HepG2 (cell line): ENCODE measurements at places on chromosomes 6 and 20. TPM values are rescaled to one million over a fixed set of nuclear protein-coding genes. Genes with fewer than 3 reads are reported as not detected.

GRCh38 chr6:121436960-121437850 is 1.8 kb downstream of the GJA1 start:
- no peaks in the 10 kb centered on the region for H3K4me1 ChIP-seq
- no peak overlapping the region for H3K4me3 ChIP-seq
- no peaks in the 10 kb centered on the region for H3K36me3 ChIP-seq
- no peak for DNase-seq
- no peak overlapping the region for H3K27ac ChIP-seq

- no peak for DNase-seq
- H3K36me3 ChIP-seq, result no peaks in the 10 kb centered on the region
Observed at GRCh38 chr20:50346374-50347283, 156.0 kb downstream of the CEBPB start.

DNA sequence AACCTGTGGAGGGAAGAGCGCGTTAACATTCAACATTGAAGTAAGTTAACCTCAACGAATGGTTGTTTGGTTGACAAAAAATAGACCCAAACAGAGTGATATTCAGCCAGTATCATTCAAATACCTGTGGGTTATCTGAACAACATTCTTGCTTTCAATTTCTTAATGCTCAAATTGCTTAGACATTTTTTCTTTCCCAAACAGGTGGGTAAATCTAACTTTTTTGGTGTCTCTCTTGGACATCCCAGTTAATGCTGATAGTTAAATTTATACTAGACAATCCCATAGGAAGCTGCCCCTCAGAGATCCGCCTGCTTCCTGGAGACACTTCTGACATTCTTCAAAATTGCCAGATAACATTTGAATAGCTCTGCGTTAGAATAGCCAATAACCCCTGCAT is 14.1 kb upstream of the PFDN4 start:
- H3K27me3 ChIP-seq, result no peaks in the 10 kb centered on the region
- no peak overlapping the region for H3K4me3 ChIP-seq
- DNase-seq, result no peak
- H3K4me1 ChIP-seq, result peaks cover 47% of the 10 kb centered on the region
- no peaks in the 10 kb centered on the region for H3K36me3 ChIP-seq

- no peak overlapping the region for H3K27ac ChIP-seq
- no peaks in the 10 kb centered on the region for H3K27me3 ChIP-seq
- H3K4me1 ChIP-seq, result no peaks in the 10 kb centered on the region
- no peaks in the 10 kb centered on the region for H3K36me3 ChIP-seq
- DNase-seq, result no peak
Observed at GRCh38 chr20:6812530-6812929, 45.0 kb downstream of the BMP2 start.

DNA sequence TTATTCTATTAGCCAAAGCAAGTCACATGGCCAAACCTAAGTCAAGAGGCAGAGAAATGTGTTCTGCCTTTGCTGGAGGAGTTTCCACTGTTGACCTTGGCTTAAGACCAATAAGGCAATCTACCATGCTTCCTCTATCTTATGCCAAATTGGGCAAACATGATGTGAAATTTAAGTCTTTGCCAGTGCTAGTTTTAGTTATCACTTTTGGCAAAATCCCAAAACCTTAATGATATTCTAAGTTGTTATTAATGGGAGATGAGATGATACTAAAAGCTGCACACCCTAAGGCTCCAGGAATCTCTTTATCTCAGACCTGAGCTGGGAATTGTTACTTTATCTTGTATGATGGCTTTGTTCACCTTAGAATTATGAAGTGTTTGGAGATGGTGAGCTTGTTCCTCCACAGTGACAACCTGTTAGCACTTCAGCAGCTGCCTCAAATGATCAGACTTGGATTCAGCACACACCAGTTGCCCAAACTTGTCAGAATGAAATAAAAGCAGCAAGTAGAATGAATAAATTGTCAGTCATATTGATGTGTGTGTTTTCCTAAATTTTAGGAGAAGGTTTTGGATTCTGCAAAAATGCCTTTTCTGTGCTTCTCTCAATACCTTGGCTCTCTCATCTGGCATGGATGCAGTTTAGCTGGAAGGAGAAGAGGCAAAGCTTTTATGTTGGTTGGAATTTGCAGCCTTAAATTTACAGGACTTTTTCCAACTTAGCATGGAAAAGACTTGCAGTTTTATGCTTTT is 49.3 kb downstream of the RIN2 start:
- H3K36me3 ChIP-seq, result no peaks in the 10 kb centered on the region
- no peak overlapping the region for H3K27ac ChIP-seq
- no peak overlapping the region for H3K4me3 ChIP-seq
- H3K27me3 ChIP-seq, result no peaks in the 10 kb centered on the region
- H3K4me1 ChIP-seq, result peaks cover 9% of the 10 kb centered on the region

GRCh38 chr20:45959126-45959525 is 12.9 kb downstream of the ZNF335 start:
- DNase-seq, result no peak
- H3K4me3 ChIP-seq, result no peak overlapping the region
- peaks cover 48% of the 10 kb centered on the region for H3K36me3 ChIP-seq
- H3K4me1 ChIP-seq, result no peaks in the 10 kb centered on the region

DNA sequence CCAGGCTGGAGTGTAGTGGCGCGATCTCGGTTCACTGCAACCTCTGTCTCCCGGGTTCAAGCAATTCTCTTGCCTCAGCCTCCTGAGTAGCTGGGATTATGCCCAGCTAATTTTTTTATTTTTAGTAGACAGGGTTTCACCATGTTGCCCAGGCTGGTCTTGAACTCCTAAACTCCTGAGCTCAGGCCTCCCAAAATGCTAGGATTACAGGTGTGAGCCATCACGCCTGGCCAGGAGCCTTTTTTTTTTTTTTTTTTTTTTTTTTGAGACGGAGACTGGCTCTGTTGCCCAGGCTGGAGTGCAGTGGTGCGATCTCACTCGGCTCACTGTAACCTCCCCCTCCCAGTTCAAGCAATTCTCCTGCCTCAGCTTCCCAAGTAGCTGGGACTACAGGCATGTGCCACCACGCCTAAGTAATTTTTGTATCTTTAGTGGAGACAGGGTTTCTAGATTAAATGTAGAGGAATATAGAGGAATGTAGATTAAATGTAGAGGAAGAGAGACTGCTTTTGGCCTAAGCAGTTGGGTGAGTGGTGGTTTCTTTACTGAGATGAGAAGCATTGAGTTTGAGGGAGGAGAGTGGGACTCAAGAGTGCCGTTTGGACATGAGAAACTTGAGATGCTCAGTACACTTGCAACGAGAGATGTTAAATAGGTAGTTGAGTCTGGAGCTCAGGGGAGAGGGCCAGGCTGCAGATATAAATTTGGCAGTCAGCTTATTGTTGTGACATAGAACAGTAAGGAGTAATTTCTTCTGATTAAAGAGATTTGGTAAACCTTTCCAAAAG is 16.7 kb downstream of the VAPB start:
- peaks cover 72% of the 10 kb centered on the region for H3K4me1 ChIP-seq
- no peak overlapping the region for H3K4me3 ChIP-seq
- no peak for DNase-seq
- no peaks in the 10 kb centered on the region for H3K27me3 ChIP-seq
- H3K27ac ChIP-seq, result no peak overlapping the region
- peaks cover 3% of the 10 kb centered on the region; the same call in 2 of the 3 replicates for H3K36me3 ChIP-seq

DNA sequence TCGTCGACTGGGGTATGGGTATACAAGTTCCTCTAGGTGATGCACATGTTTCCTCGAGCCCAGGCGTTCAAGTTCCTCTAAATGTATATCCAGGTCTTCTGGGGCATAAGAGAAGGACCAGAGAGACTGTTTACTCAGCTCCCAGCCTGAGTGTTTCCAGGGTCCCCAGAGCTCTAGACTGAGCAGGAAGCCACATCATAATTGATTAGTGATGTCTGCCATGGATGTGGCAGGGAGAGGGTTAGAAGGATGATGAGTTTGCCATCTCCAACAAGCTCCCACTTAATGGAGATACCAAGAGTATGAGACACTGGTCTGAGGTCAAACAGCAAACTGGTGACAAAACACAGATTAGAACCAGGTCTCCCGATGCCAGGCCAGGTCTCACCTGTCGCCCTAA is 74.8 kb downstream of the PREX1 start:
- H3K27ac ChIP-seq, result no peak overlapping the region
- DNase-seq, result no peak
- no peaks in the 10 kb centered on the region for H3K4me1 ChIP-seq
- H3K27me3 ChIP-seq, result peaks cover 3% of the 10 kb centered on the region; the same call in 1 of the 2 replicates
- no peaks in the 10 kb centered on the region for H3K36me3 ChIP-seq

GRCh38 chr20:34951652-34952051 is 4.0 kb downstream of the GSS start:
- no peak for DNase-seq
- H3K4me1 ChIP-seq, result peaks cover 44% of the 10 kb centered on the region
- no peak overlapping the region for H3K4me3 ChIP-seq
- no peaks in the 10 kb centered on the region for H3K27me3 ChIP-seq
- peaks cover 14% of the 10 kb centered on the region for H3K36me3 ChIP-seq
- H3K27ac ChIP-seq, result no peak overlapping the region

DNA sequence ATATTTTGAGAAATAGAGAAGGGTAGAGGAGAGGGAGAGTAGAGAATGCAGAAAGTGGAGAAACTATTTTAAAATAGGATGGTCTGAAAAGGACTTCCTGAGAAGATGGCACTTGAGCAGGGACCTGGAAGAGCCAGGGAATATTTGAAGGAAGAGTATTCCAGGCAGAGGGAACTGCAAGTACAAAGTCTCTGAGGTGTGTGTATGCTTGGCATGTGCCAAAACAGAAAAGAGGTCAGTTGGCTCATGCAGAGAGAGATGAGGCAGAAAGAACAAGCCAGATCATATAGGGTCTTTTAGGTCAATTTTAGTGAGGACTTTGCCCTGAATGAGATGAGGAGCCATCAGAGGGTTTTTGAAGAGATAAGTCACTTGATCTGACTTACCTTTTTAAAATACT is 145.9 kb downstream of the FLRT3 start:
- DNase-seq, result no peak
- no peaks in the 10 kb centered on the region for H3K4me1 ChIP-seq
- H3K27ac ChIP-seq, result no peak overlapping the region
- H3K27me3 ChIP-seq, result no peaks in the 10 kb centered on the region

The TTPAL gene
- 18.8 and 25.0 TPM in 2 replicates for total RNA-seq

DNA sequence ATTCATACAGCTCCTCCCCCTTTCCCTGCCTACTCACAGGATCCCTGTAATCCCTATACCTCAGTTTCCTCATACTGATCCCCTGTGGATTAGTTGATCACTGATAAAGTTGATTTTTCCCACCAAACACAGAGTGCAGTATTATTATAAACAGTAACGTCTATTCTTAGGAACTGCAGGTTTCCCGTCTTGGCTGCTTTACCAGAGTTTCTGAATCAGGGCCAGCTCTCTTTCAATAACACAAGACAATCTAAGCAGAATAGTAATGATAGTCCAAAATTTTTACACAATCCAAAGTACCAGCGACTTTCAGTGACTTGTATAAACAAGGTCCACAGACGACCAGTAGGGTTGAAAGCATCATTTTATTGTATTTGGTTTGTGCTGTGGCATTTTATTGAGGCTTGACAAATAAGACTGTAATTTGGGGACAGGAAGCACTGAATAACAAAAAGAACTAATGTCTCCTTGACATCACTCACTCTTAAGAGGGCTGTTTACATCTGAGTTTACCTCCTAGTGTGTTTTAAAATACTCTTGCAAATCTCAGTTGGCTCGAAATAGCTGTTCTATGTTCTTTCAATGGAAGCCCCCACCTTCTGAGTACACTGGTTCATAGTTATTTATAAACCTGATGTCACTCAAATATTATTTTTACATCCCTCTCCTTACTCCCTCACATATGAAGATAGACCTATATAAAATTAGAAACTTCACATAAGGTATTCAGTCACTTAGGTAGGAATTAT is 6.1 kb upstream of the JARID2 start:
- peaks cover 20% of the 10 kb centered on the region for H3K4me1 ChIP-seq
- no peaks in the 10 kb centered on the region for H3K36me3 ChIP-seq
- DNase-seq, result no peak
- no peak overlapping the region for H3K27ac ChIP-seq
- no peaks in the 10 kb centered on the region for H3K27me3 ChIP-seq

The FGD2 gene
- total RNA-seq, result not detected in 2 replicates

The EPB41L1 gene
- 16.7 and 20.8 TPM in 2 replicates for total RNA-seq

The RNF144B gene
- total RNA-seq, result 4.3 and 5.3 TPM in 2 replicates

GRCh38 chr20:58571693-58572427 is 56.7 kb upstream of the APCDD1L start:
- no peak overlapping the region for H3K4me3 ChIP-seq
- H3K27me3 ChIP-seq, result peaks cover 24% of the 10 kb centered on the region; the same call in 1 of the 2 replicates
- no peak for DNase-seq
- no peaks in the 10 kb centered on the region for H3K36me3 ChIP-seq

- DNase-seq, result peak; percentile 75
- peaks cover 63% of the 10 kb centered on the region for H3K4me1 ChIP-seq
- peak overlapping the region; percentile 84 for H3K4me3 ChIP-seq
- peaks cover 23% of the 10 kb centered on the region for H3K36me3 ChIP-seq
- H3K27ac ChIP-seq, result peak overlapping the region; percentile 82
Observed at GRCh38 chr20:64036346-64037198, 590 bp downstream of the C20orf204 start.

- H3K27me3 ChIP-seq, result no peaks in the 10 kb centered on the region
- no peaks in the 10 kb centered on the region for H3K36me3 ChIP-seq
- H3K4me1 ChIP-seq, result no peaks in the 10 kb centered on the region
- H3K4me3 ChIP-seq, result no peak overlapping the region
Observed at GRCh38 chr20:51840865-51841264, 38.5 kb upstream of the SALL4 start.

The RIMS4 gene
- 0.07 and 0.18 TPM in 2 replicates for total RNA-seq

DNA sequence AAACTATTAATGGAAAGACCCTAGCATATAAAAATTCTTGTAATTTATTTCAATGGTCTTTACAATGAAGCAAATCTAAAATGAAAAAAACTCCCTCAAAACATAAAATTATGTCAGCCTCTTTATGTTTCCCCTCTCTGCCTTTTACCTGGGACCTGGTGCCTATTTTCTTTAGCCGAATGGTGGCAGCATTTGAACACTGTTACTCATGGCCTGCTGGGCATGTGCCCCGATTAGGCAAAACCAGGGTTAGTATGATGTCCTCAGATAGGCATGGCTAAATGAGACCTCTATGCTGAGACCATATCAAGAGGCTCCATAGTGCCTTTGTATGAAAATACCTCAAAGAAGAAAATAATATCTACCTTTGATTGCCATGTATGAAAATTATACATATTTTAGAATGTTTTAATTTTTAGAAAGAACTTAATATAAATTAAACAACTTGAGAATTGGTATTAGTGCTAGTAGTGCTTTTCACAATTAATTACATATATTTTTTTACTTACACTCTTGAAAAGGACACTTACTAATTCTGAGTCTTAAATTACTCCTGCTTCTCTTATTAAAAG is 22.5 kb upstream of the C6orf58 start:
- no peaks in the 10 kb centered on the region for H3K36me3 ChIP-seq
- H3K4me3 ChIP-seq, result no peak overlapping the region
- H3K27ac ChIP-seq, result no peak overlapping the region
- peak; percentile 46 for DNase-seq
- H3K27me3 ChIP-seq, result no peaks in the 10 kb centered on the region

GRCh38 chr20:54115172-54115854 is 44.9 kb upstream of the BCAS1 start:
- no peaks in the 10 kb centered on the region for H3K36me3 ChIP-seq
- peak overlapping the region; percentile 83 for H3K27ac ChIP-seq
- no peak overlapping the region for H3K4me3 ChIP-seq
- H3K4me1 ChIP-seq, result peaks cover 96% of the 10 kb centered on the region
- no peaks in the 10 kb centered on the region for H3K27me3 ChIP-seq

The CGAS gene
- total RNA-seq, result 0.07 TPM in 1 of 2 replicates, not detected in the other

- no peaks in the 10 kb centered on the region for H3K36me3 ChIP-seq
- H3K4me1 ChIP-seq, result no peaks in the 10 kb centered on the region
- no peak for DNase-seq
- H3K4me3 ChIP-seq, result no peak overlapping the region
Observed at GRCh38 chr6:66538551-66539135, 831.6 kb upstream of the EYS start.
